Stimulated activated CD8-positive, alpha-beta memory T cell treated with anti-CD3 and anti-CD28 coated beads, Interleukin-2, amount 100 ng/mL, for 48 hours (primary cell): ENCODE measurements at places on chromosomes 3 and 15.

DNA sequence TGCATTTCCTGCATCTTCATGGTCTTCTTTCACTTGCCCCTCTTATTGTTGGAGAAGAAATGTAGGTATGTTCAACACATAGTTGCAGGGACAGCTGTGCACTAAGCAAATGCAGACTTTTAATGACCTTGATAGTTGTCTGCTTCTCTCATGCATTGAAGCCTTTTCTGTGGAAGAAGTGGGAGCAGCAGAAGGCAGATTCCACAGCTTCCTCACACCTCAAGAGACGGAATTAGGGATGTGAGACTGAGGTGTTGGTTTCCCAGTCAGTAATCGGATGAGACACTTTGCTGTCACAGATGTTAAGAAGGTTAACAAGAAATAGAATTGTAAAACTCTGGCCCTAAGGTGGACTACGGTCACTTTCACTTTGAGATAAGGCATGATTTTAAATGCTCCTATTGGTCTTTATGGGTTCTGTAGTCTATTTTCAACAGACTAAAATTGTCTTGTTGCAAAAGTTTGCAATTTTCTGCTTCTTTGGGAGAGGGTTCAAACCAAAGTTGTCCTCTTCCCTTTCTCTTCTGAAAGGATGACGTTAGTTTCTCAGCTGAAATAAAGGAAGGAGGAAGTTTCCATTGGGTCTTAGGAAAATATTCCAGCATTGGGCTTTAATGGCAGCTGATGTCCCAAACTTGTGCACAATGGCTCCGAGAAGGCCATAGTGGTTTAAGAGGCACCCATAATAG is 117.4 kb downstream of the LPP start:
- DNase-seq: no peak

GRCh38 chr15:66128116-66128680 is 125.4 kb downstream of the MEGF11 start:
- no peak for DNase-seq

GRCh38 chr3:122506450-122506849 is 8.3 kb downstream of the KPNA1 start:
- no peak for DNase-seq

DNA sequence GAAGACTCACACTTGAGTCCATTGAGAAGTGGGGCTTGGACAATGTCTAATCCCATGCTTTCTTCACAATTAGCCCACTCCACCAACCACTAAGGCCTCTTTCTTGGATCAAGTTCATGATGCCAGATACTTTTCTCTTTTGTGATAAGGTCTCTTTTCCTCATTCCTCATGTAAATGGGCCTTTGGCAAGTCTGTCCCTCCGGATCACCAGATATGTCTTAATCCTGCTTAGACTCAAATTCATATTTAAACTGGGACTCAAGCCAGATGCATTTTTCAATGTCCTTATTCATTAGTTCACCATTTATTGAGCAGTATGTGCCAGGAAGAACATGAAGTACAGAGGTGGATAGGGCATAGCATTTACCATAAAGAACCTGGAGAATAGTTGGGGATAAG is 671.1 kb downstream of the TBL1XR1 start:
- no peak for DNase-seq

- DNase-seq: no peak
Observed at GRCh38 chr15:62119227-62119864, 45.7 kb downstream of the C2CD4B start.

- no peak for DNase-seq
Observed at GRCh38 chr3:196998966-196999760, 30.5 kb downstream of the MELTF start.

DNA sequence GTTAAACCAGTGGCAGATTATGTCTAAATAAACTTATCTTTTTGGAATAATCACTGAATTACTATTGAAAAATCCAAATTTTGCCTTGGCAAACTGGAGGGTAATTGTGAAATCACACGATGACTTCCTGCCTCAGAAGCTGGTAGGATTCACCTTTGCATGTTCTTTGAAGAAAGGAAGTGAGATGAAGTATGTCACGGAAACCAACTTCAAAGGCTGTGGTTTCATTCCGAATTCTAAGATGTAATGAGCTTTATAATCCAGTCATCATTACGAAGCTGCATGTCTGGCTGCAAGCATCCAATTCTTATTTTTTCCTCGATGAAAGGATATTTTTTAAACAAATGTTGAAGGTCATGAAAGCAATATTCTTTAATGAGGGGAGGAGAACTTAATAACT is 15.0 kb upstream of the ZBED2 start:
- DNase-seq: no peak

GRCh38 chr3:27185231-27185989 is 183.8 kb downstream of the NEK10 start:
- no peak for DNase-seq

DNA sequence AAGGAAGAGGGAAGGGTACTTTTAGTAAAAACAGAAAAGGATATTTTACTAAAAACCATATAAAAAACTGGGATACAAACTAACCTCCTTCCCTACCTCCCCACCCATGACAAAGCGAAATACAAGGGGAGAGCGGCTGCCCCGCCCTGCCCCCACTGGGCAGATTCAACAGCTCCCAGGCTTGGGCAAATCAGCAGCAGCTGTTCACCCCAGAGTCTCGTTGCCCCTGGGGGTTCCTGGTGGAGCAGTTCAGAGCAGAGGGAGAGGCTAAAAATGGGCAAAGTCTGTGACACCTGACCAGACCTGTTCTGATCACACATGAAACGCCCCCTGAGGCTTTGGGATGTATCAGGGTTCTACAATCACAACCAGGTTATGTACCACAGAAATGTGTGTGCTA is 2.5 kb upstream of the ETFA start:
- no peak for DNase-seq

GRCh38 chr3:31544634-31545033 is 11.9 kb downstream of the STT3B start:
- DNase-seq: no peak

DNA sequence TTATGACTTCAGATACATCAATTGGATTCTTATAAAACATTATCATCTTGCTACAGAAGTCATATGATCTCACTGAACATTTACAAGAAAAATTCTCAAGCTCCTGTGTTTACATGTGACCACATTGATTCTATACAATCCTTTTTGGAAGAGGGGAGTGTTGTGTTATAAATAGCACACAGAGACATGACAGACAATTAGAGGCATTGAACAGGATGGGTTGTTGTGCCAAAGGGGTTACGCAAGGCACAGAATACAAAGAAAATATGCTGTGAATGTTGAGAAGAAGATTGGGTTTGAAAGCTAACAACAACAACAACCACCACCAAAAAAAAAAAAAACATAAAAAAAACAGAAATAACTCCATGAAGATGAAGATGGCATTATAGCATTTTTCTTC is 32.5 kb upstream of the TBL1XR1 start:
- no peak for DNase-seq

DNA sequence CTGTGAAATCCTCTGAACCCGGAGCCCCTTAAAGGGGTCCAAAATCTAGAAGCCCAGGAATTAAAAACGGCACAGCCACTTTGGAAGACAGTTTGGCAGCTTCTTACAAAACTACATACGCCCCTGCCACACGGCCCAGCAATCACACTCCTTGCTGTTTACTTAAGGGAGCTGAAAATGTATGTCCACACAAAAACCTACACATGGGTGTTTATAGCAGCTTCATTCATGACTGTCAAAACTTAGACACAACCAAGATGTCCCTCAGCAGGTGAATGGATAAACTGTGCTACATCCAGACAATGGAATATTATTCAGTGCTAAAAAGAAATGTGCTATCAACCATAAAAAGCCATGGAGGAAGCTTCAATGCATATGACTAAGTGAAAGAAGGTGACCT is 162.5 kb downstream of the NUP210 start:
- DNase-seq: no peak

- no peak for DNase-seq
Observed at GRCh38 chr3:56192001-56192400, 276.3 kb downstream of the ERC2 start.

GRCh38 chr3:55816794-55817576 is 329.9 kb upstream of the WNT5A start:
- DNase-seq: no peak

DNA sequence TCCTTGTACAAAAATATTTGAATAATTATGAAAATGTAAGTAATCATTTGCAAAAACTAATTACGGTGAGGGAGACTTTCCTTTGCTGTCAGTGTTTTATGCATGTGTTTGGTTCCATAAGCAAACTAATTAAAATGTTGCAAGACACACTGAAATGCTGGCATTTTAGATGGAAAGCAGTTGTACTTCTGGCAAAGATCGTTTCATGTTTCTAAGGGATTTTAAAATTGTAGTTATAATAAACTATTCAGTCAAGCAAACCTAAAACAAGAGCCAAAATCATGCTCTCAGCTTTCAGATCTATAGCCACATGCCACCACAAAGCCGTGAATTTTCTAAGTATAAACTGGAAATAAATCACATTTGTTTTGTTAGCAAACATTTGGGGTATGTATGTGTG is 240.1 kb upstream of the ZNF385D start:
- no peak for DNase-seq
